ENCODE measurements at places on chromosomes 16 and 17.

- DNase-seq, result no peak
Measured at GRCh38 chr17:51908841-51909537, 249.5 kb downstream of the CA10 start.

DNA sequence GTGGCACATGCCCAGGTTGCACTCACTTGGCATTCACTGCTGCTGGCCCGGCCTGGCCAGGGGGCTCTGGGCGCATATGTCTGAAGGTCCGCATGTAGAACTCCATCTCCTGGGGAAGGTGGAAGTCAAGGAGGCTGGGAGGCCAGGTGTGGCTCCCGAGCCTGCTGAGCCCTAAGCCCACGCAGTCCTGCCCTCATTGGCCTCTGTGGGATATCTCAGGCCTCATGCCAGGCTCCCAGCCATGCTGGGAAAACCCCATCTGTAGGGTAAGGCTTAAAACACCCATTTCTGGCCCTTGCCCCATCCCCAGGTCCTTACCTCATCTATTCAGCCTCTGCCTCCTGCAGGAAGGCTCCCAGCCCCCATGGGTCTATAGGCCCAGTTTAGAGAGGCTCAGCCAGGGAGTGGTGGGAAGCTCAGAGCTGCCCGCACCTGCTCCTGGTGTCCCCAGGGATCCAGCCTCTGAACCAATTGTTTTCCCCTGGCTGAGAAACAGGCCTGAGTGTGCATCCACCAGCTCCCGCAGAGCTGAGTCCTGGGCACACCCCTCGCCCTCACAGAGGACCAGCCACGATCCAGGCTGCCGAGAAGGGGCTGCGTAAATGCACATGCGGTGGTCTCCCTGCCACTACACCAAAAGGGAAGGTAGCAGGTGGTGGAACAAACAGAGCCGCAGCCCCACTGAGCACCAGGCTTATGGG lies 2.3 kb upstream of the TPPP3 start:
- no peak for DNase-seq

DNA sequence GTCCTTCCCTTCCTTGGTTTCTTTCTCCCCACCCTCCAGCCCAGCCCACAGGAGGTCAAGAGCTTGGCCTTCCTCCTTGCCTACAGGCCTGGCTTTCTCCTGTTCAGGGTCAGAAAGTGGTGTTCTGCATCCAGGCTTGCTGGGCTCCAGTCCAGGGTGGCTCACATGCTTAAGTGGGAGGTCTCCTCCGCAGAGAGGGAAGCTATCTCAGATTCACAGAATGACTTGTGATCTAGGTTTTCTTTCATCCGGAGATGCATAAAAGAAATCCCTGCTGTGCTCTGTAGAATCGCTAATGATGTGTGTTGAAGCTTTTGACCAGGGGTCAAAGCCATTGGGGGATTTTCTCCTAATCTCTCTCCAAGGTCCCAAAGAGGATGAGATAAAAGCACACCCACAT lies 382.3 kb upstream of the EEF2KMT start:
- DNase-seq, result no peak

DNA sequence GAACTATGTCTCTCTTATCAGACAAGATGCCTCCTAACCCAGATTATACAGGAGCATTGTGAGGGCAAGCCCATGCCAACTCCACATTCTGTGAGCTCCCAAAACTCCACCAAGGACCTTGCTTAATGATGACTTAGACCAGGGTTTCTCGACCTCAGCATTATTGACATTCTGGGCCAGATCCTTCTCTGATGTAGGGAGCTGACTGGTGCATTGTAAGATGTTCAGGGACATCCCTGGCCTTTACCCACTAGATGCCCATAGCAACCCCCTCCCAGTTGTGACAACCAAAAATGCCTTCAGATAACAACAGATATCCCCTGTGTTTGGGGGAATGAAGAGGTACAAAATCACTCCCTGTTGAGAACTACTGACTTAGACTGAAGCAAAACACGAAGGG lies 43.6 kb downstream of the HOXB1 start:
- no peak for DNase-seq

GRCh38 chr17:17363638-17364337 lies 60.6 kb downstream of the NT5M start:
- no peak for DNase-seq

DNA sequence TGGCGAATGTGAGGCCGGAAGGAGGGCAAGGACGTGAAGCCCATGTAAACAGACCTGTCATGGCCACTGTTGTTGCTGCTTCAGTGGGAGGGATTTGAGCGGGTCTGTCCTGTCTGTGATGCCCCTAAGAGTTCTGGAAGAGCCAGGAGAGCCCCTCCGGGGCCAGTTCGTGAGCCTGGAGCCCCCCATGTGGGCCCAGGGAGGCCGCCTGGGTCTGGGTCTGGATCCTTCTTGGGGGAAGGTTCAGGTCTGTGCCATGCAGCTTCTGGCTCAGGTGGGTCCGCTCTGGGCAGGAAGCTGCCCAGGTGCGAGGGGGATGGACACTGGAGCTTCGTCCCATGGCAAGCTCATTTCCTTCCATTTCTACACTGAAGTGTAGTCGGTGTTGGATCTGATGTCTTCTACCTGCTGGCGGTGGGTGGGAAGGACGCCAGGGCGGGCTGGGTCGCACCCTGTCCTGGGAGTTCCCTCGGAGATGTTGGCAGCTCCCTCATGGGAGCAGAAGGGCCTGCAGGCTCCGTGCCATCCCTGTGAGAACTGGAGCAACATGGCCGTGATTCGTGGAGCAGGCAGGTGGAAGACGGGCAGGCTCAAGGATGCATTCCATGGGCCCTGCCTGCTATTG lies 11.2 kb upstream of the WFIKKN1 start:
- DNase-seq, result no peak

DNA sequence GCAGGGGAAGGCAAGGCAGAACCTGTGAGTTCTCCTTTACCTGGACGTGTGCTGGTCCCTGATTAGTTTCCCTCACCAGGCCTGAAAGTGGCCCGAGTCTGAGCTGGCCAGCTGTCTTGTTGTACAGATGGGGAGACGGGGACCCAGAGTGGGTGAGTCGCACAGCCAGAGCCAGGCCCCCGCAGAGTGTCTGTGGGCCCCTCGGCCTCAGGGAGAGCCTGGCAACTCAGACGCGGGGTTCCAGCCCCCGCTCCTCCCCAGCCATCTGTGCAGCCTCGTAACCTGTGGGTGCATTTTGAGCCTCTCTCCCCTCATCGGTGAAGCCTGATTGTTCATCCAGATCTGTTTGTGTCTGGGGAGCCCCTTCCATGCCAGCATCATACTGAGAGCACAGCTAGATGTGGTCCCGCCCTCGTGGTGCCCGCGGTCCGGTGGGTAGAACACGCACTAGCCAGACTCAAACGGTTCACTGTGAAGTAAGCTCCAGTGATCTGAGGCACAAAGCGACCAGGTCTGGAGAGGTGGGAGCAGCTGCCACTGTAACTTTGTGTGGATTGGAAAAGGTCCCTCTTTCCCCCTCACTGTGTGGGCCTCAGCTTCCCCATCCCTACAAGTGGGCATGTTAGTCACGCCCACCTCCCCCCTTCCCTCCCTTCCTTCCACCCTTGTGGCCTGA lies 6.0 kb upstream of the NDRG4 start:
- no peak for DNase-seq

DNA sequence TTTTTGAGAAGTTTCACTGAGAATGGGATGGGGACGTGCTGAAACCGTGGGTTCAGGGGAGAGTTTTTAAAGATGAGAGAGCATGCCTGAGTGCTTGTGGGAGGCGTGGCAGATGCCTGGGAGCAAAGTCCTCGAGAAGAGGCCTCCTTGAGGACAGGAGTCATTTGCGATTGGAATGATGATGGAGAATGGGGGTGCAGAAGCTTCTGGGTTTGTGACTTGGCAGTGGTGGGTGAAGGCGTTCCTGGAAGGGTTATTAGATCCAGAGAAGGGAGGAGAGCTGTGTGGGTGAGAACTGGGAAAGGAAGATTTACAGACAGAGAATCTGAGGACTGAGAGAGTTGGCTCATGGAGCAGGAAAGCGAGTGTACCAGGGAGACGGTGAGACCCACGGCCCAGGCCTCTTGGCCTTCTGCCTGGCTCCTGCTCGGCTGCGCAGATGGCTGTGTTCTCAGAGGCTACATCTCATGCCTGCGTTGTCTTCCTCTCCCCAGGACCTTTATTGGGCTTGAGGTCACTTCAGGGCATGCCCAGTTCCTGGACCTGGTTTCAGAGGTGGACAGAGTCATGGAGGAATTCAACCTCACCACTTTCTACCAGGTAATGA lies 8.6 kb upstream of the MMP15 start:
- no peak for DNase-seq

- DNase-seq, result no peak
Measured at GRCh38 chr17:42050393-42051012, at the start of gene C17orf113. C17orf113 (minus strand) TSS chr17:42050601; CDS start chr17:42043376, 7,225 bp downstream.

GRCh38 chr16:70467608-70468007 lies 13.2 kb downstream of the FCSK start:
- no peak for DNase-seq
